ENCODE measurements at places on chromosomes 16 and 17.

- DNase-seq = no peak
Measured at GRCh38 chr17:42243493-42243982, 32.7 kb downstream of the STAT5B start.

DNA sequence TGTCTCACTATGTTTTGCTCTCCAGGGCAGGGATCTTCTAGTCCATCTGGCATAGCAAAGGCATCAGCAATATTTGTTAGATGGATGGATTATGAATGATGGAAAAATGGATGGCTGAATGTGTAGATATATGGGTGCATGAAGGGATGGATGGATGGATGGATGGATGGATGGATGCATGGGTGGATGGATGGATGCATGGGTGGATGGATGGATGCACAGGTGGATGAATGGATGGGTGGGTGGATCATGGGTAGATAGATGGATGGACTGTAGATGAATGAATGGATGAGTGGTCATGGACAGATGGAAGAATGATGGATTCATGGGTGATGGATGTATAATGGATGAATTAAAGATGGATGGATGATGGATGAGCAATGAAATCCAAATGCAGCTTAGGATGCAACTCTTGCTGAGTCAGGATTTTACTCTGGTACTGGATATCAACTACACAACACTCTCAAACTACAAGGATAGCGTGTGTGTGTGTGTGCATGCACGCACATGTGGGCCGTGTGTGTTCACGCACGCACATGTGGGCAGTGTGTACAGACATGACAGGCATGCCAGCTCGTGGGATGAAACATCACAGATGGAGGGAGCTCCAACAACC is 34.0 kb downstream of the GSG1L start:
- no peak for DNase-seq

- DNase-seq = no peak
Measured at GRCh38 chr17:28468781-28469180, 4.7 kb upstream of the SLC13A2 start.

DNA sequence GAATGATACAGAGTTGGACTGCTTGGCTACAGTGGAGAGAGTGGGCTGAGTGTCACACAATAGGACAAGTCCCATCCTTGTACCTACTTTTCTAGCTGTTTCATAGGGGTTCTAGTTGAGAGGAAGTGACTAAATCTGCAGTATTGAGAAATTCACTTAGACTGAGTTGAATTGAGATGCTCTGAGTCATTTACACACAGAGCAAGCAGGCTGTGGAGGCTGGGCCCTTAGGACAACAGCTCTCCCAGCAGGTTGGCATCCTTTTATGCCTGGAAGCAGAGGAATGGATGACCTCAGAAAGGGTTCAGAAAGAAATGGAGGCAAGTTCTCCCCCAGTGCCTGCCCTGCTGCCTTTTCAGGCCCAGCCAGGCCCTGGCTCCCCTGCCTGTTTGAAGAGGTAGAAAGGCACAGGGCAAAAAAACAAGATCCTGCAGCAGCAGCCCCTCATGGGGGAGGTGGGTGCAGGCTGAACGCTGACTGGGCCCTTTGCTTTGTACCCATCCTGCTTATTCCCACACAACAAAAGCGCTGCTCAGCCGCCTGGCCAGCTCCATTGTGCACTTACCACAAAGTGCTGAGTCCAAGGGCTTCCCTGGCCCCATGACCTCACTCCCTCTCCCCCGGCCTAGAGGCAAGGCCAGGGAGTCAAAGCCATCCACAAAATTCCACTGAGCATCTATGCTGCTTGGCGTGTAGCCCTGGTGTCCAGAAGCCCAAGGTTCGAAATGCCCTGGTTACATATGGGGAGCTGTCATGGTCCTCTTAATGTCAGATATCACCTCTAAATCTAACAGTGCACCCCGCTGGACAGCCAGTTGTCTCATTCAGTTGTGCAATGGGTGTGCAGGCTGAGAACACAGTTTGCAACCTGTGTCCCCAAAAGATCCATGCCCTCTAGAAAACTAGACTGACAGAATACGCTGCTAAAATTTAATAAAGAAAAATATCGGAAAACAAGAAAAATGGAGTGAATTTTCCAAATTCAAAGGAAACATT is 5.4 kb upstream of the CRYBA1 start:
- peak; percentile 97 for DNase-seq

GRCh38 chr17:588519-588918 is 126.1 kb downstream of the VPS53 start:
- no peak for DNase-seq

GRCh38 chr17:66706851-66707450 is 128.0 kb upstream of the CACNG5 start:
- no peak for DNase-seq

DNA sequence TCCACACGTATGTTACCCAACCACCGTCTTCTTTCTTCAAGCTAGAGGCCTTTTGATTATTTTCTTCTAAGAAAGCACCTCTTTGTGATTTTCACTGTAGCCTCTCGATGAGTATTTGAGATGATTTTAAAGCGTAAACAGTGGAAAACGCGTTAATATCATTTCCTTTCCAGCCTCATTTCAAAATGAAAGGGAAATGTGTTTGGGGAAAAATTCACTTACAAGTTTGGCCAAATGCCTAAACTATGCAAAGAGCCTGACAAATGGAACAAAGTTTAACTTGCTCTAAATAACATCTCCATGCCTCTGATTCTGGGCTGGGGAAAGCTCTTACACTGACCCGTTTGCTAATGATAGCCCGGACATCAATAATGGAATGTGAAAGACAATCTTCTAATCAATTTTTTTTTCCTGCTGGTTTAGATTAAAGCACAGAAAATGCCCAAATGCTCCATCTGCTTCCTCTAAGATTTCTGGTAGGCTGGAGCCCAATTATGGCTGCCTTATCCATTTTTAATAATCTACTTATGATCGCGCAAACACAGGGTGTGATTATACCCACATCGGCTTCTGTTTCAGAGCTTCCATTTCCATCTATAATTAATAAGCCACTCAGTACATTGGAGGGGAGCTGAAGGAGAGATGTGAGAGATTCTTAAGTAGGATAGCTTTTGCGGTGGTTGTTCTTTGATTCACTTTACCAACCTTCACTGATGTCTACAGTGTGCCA is 43.5 kb downstream of the HS3ST2 start:
- no peak for DNase-seq

DNA sequence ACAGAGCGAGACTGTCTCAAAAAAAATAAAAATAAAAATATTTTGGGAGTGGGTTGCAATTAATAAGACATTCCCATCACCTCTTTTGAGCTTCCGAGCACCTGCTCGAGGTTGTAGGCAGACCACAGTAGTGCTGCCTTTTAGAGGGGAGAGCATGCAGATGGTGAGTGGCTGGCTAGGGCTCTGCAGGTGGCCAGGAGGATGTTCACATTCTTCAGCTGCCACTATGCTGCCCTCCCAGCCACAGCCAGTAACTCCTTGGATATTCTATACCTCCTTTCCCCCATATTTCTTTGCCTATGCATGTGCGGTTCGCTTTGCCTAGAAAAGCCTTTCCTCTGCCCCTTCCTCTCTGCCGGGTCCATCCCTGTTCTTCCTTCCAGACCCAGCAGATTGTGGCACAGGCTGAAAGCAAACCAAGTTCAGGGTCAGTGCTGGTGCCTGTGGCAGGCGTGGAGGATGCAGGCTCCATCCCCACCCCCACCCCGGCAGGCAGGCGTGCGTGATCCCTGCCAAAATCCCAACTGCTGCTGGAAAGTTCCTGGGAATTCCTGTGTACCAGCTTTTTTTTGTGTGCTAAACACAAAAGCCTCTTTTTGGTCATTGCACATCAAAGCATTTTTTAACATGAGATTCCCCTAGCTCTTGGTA is 33.8 kb upstream of the CMIP start:
- no peak for DNase-seq

DNA sequence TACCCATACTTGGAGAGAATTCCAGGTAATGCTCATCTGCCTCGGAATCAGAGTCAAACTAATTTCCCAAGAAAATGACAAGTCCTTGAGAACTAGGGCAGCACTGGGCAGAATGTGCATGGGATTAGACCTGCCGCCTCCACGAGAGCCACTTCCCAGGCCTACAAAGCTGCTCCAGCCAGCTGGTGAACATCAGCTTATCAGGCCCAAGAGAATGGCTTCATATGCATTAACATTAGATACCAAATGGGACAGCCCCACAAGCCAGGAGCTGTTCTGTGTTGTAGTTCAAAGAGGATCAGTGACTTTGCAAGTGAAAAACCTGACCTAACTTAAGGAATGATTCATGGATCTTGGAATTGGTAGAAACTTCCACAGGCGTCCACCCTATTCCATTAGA is 203.3 kb downstream of the CYLD start:
- DNase-seq = no peak

DNA sequence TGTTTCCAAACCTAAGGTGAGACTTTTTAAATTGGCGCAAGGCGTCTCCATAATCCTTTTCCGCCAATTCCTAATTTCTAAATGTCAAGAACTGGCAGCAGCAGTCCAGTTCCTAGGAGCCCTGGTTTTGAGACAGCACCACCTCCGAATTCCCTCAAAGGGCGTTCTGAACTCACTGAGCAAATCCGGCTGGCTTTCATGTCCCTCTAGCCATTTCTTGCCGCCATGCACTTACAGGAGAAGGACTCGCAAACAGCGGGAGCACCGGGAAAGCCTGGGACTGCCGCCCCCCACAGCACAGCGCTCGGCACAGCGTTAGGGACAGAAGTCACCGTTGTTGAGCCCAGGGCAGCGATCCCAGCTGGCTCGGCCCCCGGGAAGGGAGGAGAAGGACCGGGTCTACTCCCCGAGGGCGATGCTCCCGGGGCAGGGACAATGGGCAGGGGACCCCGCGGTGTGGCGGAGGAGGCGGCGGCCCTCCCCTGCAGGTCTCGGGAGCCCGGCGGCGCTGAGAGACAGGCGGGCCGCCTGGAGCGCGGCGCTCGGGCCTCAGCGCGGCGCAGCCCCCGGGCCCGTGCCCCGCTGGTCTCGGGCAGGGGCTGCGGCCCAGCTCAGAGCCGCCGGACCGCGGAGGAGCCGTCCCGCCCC is 545 bp downstream of the ARHGAP17 start:
- DNase-seq = peak; percentile 45
